Renal cortex interstitium (tissue), 15 donors: ENCODE measurements at places on chromosomes 2 and 18.

DNA sequence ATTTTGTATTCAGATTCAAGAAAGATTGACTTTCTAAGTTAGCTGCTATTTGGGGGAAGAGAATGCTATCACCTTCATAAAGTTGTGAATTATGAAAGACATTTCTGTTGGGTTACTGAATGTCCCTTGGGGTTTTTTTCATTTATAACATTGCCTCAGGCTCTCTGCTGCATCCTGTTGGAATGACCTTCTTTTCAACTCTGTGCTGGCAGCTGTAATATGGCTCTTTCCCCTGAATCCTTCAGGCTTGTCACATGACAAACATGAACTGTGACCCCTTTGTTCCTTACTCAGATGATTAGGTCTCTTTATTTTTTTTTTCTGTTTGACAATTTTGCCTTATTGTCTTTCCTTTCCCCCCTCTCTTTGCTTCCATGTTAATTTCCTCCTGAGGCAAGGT is 159.8 kb downstream of the TAF4B start:
- DNase-seq = no peak

GRCh38 chr2:20634507-20635112 is 16.3 kb downstream of the HS1BP3 start:
- DNase-seq = no peak

GRCh38 chr2:45962177-45962921 is 310.9 kb downstream of the PRKCE start:
- no peak for DNase-seq

GRCh38 chr2:28729698-28730097 is 21.9 kb upstream of the PPP1CB start:
- DNase-seq = no peak

DNA sequence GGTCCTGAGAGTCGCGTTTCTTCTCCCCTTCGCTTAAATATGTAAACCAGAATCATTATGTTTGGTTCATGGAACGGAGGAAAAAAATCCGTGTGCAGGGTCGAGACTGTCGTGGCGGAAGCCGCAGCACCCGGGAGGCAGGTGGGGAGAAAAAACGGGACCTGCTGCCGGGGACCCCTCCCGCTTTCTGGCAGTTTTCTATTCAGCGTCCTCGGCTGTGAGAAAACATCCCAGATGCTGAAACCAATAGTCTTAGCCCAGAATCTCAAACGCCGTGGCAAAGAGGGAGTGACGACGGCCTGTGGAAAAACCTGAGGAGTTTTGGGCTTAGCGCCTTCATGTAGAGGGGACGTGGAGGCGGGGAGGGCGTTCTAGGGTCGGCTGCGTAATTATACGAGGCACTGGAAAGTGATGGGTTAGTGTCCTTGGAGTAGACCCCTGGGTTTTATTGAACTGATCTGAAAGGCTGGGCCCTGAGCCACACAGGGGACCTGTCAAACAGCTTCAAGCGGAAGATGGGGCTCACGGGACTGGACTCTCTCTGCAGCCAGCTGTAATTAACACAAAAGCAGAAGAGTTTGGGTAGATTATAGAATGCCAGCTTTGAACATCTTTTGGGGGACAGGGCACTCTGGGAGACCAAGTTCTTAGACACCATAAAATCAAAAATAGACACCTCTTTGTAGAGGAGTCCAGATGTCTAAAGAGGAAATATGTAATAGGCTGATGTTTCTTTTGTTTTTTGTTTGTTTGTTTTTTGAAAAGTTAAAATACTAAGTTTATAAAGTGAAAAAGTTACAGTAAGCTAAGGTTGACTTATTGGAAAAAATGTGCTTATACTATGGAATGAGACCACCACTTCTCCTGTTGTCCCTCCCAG is 834 bp upstream of the BUB1 start:
- DNase-seq = no peak

DNA sequence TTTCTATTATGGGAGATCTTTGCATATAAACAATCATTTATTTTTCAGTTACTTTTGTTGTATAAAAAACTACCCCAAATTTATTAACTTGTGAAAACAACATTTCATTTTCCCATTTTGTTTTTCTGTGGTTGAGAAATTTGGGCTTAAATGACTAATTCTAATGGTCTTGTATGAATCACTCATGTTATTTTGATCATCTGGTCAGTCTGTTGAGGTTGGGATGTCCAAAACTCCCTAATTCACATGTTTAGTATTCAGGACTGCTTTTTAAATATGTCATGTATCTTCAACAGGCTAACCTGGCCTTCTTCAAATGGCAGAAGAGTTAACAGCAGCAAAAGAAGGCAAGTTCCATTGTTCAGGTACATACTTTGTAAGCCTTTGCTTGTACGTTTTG is 788.1 kb downstream of the TRIB2 start:
- no peak for DNase-seq

DNA sequence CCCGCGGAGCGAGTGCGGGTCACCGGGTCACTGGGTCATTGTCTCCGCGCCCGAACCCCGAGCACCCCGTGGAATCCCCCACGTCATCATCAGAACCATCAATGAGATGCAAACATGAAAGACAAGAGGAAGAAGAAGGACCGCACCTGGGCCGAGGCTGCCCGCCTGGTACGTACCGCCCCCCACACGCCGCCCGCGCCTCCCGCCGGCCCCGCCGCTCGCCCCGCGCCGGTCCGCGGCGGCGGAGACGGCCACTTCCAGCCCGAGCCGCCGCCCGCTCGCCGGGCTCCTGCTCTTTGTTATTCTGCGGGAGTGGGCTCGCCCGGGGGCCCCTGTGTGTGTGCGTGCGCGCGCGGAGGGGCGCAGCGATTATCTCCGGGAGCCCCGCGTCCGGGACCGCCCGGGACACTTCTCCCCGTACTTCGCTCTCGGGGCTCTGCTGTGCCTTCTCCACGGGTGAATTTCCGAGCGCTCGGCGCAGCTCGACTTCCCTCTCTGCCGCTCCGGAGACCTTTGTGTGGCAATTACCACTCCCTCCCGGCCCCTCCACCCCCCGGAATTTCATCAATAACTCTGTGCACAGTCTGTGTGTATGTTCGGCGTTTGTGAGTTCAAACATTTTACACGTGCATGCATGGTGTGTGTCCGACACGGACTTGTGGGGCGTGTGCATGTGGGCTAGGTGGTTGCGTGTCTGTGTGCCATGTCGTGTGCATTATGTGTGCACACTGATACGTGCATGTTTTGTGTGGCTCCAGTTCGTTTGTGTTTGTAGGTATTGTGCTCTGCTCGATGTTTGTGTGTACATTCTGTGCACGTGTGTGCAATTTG is 714 bp downstream of the ASXL3 start:
- DNase-seq = peak; percentile 30

GRCh38 chr2:16642088-16642487 is 23.5 kb downstream of the CYRIA start:
- DNase-seq = no peak

- no peak for DNase-seq
Observed at GRCh38 chr2:70708376-70709199, 59.4 kb downstream of the ADD2 start.

- no peak for DNase-seq
Observed at GRCh38 chr2:227506456-227506855, 34.5 kb downstream of the AGFG1 start.

GRCh38 chr18:69531973-69532372 is 131.3 kb downstream of the DOK6 start:
- DNase-seq = no peak

DNA sequence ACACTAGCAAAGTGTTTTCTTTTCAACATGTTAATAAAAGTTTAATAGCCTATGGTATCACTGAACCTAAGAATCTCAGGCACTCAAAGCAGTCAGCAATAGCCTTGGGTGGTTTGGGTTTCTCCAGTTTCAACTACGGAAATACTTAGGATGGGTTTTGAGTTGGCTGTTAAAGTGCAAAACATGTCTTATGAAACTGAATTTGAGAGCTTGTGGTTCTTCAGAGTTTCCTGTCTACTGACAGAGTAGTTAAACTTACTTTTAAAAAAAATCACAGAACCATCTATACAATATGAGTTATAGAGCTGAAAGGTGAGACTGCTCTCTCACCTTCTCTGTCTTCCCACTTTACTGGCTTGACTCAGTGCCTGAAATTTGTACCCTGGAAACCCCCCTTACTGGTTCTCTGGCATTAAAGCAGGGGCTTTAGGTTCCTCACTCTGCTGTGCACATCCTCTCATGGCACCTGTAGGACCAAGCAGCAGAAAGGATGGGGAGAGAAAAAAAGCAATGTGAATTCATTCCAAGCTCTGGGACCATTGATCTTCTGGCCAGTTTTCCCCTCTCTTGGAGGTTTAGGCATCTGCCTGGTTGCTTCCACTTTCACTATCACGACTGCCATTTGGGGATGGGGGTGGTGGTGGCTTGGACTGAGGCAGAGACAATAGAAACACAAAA is 18.1 kb downstream of the CCDC141 start:
- DNase-seq = no peak

DNA sequence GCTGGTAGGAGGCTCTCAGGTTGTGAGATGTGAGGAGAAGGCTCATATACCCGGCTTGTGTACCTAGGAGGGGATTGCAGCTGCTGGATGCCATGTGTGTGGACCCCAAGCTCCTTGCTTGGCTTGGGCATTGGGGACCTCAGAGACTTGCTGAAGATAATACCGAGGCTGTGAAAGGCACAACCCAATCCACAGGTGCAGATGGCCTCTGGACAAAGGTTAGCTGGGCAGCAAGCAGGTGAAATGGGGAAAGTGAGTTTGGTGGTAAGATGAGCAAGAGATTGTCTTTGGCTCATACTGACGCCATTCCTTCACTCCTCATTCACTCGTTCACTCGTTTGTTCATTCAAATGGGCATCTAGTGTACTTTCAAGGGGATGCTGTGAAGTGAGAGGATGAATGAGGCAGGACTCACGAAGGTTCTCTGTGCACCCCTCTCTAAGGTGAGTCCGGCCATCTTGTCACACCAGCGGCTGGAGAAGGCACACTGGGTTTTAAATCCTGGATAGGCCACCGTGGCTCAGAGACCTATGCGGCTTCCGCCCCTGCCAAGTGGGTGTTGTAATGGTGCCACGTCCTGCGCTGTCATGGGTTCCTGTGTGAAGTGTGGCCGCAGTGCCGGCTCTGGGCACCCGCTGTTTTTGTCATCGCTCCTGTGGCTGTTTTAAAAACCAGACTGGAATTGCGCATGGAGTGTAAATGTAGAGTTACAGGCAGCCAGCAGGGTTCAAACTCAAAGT is 13.7 kb downstream of the FBLN7 start:
- DNase-seq = no peak

- no peak for DNase-seq
Observed at GRCh38 chr2:58731488-58731869, 490.4 kb upstream of the FANCL start.

- DNase-seq = no peak
Observed at GRCh38 chr2:56314371-56314770, 130.6 kb downstream of the CCDC85A start.

DNA sequence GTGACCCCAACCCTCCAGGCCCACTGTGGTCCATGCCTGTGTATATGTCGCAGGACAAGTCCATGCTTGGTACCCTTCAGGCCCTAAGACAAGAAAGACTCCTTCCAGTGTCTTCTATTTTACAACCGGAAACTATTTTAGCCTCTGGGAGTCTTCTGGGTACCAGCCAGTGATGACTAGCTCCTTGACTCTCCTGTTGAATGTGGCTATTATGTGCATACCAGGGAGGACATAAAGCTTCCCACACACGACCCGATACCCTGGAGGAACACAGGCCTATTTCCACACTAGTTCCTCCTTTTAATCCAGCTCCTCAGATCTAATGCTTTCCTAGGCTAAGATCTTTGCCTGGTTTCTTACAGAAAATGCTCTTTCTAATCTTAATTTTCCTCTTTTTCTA is 178.1 kb downstream of the NCKAP5 start:
- DNase-seq = no peak

- no peak for DNase-seq
Observed at GRCh38 chr18:50662177-50662576, 102.3 kb downstream of the MAPK4 start.

- no peak for DNase-seq
Observed at GRCh38 chr2:192123847-192124246, 70.9 kb downstream of the TMEFF2 start.

DNA sequence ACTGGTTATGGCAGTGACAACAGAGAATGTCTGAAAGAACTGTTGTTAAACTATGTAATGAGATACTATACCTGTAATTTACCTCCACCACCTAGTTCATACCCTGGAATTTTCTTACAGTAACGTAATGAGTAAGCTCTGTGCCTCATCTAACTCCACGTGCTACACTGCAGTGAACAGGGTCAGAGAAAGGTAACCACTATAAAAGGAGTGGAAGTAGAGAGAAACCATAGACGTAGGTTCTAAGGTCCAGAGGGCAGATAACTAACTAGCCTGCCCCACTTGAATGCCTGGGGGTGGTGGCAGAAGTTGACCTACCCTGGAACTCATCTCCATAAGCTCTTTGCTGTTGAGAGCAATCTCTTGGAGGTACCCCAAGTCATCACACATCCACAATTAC is 32.0 kb upstream of the B4GALT6 start:
- no peak for DNase-seq

GRCh38 chr2:230324503-230324902 is 2.5 kb upstream of the SP140L start:
- DNase-seq = no peak

GRCh38 chr2:229300790-229301189 is 29.7 kb upstream of the PID1 start:
- no peak for DNase-seq

DNA sequence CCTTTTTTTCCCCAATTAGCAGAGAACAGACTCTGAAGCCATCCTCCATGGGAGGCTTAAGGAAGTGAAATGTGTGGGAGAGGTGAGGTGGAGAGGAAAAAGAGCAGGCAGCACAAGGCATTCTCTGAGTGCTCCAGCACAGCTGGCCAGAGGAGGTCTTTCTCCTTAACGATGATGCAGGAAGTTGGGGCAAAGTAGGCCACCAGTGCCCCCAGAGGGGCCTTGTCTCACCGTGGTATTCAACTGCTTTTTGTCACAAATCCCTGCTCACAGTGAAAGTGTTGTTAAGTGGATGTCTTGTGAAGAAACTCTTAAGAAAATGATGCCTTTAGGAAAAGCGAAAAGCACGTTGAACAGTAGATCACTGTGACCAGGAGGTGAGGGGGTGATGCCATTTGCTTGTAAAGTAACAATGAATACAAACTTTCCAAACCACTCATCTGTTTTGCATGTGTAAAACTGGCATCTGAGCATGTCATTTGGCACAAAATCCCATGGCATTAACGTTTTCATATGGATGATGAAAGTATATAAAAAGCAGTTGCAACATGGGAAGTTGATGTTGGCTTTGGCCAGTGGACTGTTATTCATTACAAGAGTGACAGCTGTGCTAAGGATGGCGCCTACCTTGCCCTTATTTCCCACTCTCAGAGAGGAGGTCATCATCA is 49.2 kb upstream of the CDC42EP3 start:
- no peak for DNase-seq

GRCh38 chr2:109339519-109339966 is 210.5 kb downstream of the SH3RF3 start:
- no peak for DNase-seq

GRCh38 chr2:202700075-202700901 is 65.5 kb downstream of the FAM117B start:
- no peak for DNase-seq

GRCh38 chr2:209788925-209789324 is 17.3 kb downstream of the UNC80 start:
- DNase-seq = no peak

- DNase-seq = no peak
Observed at GRCh38 chr2:203928849-203929248, 7.7 kb upstream of the ICOS start.
